ENCODE measurements at places on chromosomes 3 and 15.
A peak's percentile ranks its signal among the peaks of the same experiment; 100 is the strongest.

- DNase-seq = no peak
Measured at GRCh38 chr3:79337798-79338197, 430.0 kb downstream of the ROBO1 start.

DNA sequence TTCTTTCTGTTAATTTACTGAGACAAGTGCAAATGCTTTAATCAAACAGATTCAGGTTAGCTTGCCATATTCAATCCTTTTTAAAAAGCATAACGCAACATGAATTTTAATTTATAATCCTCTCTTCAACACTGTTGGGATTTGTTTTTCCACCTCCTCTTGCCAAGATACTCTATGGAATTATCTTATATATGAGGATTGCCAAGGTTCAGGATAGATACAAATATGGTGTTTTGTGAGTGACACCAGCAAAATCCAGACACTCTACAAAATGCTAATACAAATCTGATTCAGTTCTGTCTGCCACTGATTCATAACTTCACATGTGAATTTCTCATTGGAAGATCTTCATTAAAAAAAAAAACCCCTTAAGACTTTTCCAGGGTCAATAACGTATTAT is 104.8 kb downstream of the FBN1 start:
- DNase-seq = no peak

DNA sequence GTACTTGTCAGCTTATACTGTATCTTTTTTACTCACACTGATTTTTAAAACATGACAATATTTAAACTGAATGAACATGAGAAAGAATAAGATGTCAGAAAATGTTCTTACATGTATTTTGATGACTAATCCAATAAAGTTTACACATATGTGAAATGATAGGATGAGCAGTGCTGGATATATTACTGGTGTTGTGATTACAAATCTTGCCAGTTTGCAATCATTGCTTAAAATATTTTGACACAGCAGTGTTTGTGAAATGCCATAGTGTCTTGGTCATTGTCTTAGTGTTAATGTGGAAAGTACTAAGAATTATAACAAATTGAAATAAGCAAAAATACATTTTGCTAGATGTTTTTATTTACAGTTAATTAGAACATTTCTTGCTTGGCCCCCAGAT is 118.7 kb upstream of the MLF1 start:
- no peak for DNase-seq

- DNase-seq = no peak
Measured at GRCh38 chr3:7709376-7710082, 792.1 kb upstream of the LMCD1 start.

GRCh38 chr15:73932381-73933191 is 6.3 kb downstream of the LOXL1 start:
- DNase-seq = no peak

DNA sequence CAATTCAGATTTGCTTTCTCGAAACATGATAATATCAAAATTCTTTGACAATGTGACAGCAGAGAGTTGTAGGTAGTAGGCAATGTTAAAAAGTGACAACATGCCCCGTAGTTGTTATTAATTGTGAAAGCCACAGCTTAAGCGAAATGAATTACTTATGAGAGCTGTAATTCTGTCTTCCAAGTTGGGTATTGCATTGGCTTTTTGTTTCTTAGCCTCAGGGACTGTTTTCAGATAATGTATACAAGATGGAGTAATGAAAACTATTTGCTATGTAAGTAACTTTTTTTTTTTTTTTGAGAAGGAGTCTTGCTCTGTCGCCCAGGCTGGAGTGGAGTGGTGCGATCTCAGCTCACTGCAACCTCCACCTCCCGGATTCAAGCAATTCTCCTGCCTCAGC is 43.1 kb upstream of the MAP3K13 start:
- DNase-seq = no peak

GRCh38 chr3:33659856-33660434 is 58.1 kb downstream of the CLASP2 start:
- DNase-seq = no peak

DNA sequence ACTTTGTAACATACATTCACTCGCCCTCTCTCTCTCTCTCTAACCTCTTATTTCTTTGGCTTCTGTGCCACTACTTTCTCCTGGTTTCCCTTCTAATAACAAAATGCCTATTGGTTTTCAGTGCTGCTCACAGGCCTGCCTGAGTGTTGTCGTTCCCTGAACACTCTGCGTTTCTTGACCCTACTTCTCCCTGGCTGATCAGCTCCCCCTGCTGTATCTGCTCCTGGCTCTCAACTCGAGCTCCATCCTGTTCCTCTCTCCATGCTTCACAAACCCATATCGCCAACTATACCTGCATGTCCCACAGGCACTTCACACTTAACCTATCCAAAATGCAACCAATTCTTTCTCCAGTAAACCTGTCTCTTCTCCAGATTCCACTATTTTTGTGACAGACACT is 111.4 kb downstream of the OPA1 start:
- no peak for DNase-seq

- DNase-seq = no peak
Measured at GRCh38 chr15:85457392-85457968, 77.1 kb downstream of the AKAP13 start.

- no peak for DNase-seq
Measured at GRCh38 chr15:37028625-37029296, 71.6 kb downstream of the MEIS2 start.

GRCh38 chr3:167863811-167864551 is 128.5 kb downstream of the SERPINI1 start:
- DNase-seq = no peak

DNA sequence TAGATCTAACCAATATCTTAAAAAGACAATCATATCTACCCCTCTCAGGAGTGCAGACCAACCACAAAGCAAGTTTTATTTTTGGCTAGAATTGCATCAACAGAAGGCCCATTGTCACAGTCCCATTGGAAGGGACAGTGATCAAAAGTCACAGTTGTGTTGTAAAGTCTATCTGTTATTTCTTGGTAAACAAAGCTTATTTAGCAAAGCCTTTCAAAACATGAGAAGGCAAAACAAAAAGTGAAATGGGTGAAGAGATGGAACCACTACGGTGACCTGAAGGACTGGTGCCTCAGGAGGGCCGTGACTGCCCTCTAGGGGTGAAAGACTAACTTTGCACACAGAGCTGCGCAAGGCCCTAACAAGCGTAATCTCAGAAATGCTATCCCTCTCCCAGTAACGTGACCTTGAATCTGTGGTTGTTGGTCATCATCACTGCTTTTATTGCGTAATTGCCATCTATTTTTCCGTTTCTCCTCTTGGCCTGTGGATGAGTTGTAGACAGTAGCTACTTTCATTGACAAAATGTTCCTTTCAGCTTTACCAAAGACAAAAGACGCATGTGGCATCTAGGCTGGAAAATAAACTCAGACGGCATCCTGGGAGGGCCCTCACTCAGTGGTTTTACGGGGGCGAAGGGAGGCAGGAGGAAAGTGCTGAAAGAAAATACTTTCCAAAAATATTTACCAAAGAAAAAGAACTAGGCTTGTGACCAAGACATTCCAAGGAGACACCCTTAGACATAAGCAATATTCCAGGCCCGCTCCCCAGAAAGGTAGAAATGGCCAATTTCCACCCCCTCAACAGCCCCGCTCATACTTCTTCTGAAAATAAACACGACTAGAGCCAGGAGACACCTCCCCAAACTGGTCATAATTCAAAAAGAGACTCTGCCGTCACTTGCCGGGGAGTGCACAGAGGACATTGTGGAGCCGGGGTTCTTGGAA is 79.4 kb downstream of the FRMD4B start:
- peak; percentile 55 for DNase-seq

DNA sequence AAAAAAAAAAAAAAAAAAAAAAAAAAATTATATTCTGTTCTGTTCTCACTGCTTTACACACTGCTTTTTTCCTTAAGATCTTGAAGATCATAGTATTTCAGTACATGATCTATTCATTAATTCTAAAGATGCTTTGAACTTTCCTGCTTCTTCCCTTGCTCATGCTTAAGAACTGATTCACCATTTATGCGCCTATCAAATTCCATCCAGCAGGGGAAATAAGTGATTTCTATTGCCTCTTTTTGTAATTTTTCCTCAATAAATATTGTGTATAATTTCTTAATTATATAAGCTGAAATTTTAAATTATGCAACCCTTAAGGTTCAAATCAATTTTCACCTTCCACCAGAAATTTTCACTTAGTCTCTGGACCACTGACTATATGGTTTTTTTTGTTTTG is 10.6 kb downstream of the DENND6A start:
- DNase-seq = no peak

GRCh38 chr3:86991840-86992435 is 989 bp upstream of the VGLL3 start:
- DNase-seq = no peak

- no peak for DNase-seq
Measured at GRCh38 chr15:66882251-66883020, 180.4 kb downstream of the SMAD6 start.

- no peak for DNase-seq
Measured at GRCh38 chr15:62280625-62281024, 115.5 kb upstream of the C2CD4B start.

DNA sequence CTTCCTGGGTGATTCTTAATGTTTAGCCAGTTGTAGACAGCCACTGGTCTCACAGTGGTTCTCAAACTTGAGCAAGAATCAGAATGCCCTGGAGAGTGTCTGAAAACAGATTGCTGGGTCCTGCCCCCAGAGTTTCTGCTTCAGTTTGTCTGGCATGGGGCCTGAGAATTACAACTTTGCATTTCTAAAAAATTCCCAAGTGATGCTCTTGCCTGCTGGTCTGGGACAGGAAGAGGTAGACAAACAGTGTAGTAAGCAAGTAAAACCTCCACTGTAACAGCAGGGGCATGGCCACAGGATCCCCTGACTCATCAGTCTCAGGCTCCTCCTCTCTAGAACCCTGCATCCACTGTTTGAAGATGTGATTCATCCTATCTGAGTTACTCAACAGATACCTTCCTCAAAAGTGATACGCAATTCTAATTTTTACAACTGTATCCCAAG is 36.5 kb downstream of the DZIP1L start:
- DNase-seq = no peak

DNA sequence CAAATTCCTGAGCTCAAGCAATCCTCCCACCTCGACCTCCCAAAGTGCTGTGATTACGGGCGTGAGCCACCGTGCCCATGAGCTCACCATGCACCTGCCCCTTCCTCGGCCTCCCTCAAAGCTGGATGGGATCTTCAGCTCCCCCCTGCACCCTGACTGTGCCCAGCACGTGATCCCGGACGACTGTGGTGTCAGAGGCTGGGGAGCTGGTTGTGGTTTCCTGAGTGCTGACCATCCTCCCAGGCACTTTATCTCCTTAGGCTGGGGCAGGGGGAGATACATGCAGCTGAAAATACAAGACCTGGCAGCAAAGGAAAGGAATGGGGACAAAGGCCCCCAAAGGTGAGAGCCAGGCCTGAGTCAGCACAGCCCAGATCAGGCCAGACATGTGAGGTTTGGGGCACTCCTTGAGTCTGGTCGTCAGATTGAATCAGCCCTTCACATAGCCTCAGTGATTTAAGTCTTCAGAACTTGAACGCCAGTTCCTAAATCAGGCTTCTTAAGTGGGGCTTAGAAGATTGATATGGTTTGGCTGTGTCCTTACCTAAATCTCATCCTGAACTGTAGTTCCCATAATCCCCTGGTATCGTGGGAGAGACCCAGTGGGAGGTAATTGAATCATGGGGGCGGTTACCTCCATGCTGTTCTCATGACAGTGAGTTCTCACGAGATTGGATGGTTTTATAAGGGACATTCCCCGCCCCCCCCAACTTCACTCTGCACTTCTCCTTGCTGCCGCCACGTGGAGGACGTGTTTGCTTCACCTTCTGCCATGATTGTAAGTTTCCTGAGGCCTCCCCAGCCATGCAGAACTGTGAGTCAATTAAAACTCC is 35.8 kb downstream of the PRKCD start:
- no peak for DNase-seq

GRCh38 chr3:140760324-140761075 is 82.6 kb downstream of the TRIM42 start:
- DNase-seq = no peak
